ENCODE measurements at places on chromosomes 1 and 21.

DNA sequence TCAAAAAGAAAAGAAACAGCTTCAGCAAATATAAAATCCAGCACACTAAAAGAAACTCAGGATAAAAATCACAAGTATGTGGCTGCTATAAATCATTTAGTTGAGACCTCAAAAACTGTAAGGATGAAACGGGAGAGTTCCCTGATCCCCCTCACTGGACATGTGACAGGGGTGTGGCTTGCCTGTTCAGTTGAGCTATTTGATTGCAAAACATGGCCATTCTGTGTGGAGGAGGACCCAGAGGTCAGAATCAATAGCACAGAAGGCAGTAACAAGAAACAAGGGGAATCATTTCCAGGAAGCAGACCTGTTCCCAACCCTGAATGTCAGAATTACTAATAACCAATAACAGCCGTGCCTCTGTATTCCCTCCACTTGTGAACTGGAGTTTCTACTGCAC, 27.9 kb downstream of the RBM11 start:
- no peak for ATAC-seq

DNA sequence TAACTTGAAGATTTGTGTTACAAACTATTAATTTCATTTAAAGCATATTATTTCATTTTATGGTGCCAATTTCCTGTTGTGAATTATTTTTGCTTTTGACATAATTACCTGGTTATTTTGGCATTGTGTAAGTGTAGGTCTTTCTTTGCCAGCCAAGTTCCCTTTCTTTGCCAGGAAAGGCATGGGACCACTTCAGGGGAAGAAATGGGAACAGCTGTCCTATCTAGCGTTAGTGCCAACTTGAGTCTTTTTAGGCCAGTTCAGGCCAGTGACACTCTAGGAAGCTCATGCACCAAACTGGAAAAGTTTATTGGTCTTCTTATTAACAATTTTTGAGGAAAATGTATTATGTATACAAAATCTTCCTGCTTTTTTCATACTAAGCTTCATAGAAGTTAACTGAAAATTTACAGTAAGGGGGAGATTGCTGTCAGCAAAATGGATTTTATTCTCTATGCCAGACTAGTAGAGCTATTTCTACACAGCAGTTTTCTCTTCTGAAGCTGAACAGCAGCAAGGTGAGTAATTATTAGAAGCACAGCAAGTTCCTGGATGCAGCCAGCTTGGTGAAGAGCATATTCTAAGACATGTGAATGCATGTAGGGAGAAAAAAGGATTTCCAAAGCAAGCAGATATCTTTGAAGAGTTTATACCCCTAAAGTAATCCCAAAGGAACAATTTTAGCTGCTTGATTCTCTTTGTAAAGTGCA, 914.6 kb upstream of the ADGRL4 start:
- no peak for ATAC-seq

DNA sequence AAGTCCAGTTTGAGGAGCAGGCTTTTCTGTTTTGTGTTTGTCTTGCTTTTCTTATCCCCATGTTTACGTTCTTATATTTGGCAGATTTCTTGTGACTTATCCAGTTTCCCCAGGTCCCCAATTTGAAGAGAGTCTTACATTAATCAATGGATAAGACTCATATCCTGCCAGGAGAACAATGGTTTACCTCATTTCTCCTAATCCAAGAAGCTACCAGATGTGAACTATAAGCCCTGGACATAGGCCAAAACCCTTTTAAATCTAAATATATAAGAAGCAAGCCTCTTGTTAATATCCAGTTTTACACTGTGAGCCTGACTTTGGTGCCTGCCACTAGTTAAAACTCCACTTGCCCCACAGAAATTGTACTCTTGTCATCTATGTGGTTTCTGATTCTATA, 15.1 kb upstream of the COP1 start:
- no peak for ATAC-seq

GRCh38 chr1:180094705-180095295, 59.9 kb upstream of the QSOX1 start:
- no peak for ATAC-seq

DNA sequence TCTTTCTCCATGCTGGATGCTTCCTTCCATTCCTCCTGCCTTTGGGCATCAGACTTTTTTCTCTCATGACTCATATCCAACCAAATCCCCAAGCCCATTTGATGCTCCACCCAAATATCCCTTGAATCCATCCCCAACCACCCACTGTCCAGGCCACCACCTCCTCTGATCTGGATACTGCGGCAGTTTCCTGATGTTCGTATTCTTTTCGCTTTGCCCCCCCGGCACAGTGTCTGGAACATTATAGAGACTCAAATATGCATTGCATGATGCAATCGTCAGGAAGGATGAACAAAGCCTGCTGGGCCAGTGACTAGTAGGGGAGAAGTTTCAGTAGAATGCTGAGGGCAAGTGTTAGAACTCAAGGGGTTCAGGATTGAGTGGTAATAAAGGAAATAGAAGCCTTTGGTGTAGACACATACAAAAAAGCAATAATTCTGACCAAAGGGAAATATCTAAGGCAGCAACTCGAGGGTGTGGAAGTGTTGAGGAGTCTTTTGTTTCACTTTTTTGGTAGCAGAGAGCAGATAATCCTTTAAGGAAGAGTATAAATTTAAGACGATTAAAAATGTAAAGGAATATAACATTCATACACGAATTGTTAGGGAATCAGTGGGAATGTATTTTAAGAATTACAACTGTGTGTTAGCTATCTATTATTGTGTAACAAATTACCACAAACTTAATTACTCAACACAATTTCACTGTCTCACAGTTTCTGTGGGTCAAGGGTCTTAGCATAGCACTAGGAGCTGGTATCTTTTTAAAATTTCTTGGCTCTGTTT, 7.5 kb downstream of the S100A11 start:
- ATAC-seq: peak; percentile 23

- ATAC-seq: no peak
These were observed 102.6 kb downstream of the KIAA0319L start for GRCh38 chr1:35454616-35455015.
